Endodermal cell (in vitro differentiated cells): ENCODE measurements at places on chromosomes 11 and 22. TPM values are rescaled to one million over a fixed set of nuclear protein-coding genes. Genes with fewer than 3 reads are reported as not detected.

BDNF gene
- total RNA-seq = 0.08 to 0.16 TPM in 2 of 3 replicates, not detected in the other

GGT5 gene
- 0.29 TPM in 1 of 2 replicates, not detected in the other for total RNA-seq

P2RX3 gene
- not detected in 3 replicates for total RNA-seq

CASP1 gene
- not detected in 2 replicates for total RNA-seq

LGALS12 gene
- 11.2 and 15.9 TPM in 2 replicates for total RNA-seq

SCN4B gene
- 0.20 and 0.56 TPM in 2 replicates for total RNA-seq

SLC22A9 gene
- total RNA-seq = not detected in 2 replicates

DNA sequence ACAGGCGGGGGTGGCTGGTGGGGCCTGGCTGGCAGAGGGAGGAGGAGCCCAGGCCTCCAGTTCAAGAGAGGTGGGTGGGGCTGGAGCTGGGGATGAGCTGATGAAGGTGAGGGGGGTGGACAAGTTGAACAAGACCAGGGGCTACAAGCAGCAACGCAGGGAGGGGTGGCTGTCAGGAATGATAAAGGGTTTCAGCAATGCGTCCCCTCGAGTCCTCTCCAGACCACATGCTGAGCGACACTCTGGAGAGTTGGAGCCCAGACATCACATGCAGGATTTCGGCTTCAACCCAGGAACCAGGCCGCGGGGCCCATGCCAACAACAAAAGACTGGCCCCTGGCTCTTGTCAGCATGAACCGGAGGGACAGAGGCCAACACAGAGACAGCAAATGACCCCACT is 480.3 kb downstream of the BRD1 start:
- no peaks in the 10 kb centered on the region for H3K4me1 ChIP-seq
- H3K27me3 ChIP-seq = no peaks in the 10 kb centered on the region
- no peak for DNase-seq
- H3K27ac ChIP-seq = no peak overlapping the region
- H3K4me3 ChIP-seq = no peak overlapping the region

DNA sequence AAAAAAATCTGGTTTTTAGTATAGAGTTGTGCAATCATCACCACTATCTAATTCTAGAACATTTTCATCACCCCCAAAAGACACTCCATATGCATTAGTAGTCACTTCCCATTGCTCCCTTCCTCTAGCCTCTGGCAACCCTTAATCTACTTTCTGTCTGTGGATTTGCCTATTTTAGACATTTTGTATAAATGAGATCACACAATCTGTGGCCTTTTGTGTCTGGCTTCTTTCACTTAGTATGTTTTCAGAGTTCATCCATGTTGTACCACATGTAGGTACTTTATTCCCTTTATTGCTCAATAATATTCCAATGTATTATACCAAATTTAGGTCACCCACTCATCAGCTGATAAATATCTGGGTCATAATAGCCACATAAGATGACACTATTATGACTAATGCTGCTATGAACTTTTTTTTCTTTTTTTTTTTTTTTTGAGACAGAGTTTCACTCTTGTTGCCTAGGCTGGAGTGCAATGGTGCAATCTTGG is 67.5 kb upstream of the SCUBE2 start:
- H3K4me1 ChIP-seq = no peaks in the 10 kb centered on the region

DNA sequence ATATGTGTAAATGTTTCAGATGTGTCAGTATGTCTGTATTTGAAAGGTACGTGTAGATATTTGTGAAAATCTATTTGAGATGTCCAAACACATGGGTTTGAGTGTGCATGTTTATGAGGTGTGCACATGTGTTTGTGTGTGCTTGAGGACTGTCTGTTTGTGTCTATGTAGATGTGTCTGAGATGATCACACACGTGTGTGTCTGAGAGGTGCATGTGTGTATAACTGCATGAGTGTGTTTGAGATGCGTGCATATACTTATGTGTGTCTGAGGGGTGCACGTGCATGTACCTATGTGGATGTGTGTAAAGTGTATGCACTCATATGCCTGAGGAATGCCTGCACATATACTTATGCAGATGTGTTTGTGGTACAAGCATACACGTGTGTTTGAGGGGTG is 584.4 kb downstream of the BUD13 start:
- peaks cover 11% of the 10 kb centered on the region for H3K27me3 ChIP-seq
- H3K4me3 ChIP-seq = no peak overlapping the region
- no peaks in the 10 kb centered on the region for H3K36me3 ChIP-seq
- H3K27ac ChIP-seq = no peak overlapping the region

- H3K4me1 ChIP-seq = no peaks in the 10 kb centered on the region
- no peak overlapping the region for H3K4me3 ChIP-seq
- H3K27ac ChIP-seq = no peak overlapping the region
- DNase-seq = peak; percentile 39
- H3K36me3 ChIP-seq = no peaks in the 10 kb centered on the region
Measured at GRCh38 chr11:61564936-61565696, 15.8 kb downstream of the SYT7 start.

- H3K27ac ChIP-seq = no peak overlapping the region
- DNase-seq = no peak
- H3K36me3 ChIP-seq = no peaks in the 10 kb centered on the region
- no peaks in the 10 kb centered on the region for H3K27me3 ChIP-seq
- H3K4me3 ChIP-seq = no peak overlapping the region
Measured at GRCh38 chr22:45580726-45581381, 78.2 kb downstream of the FBLN1 start.

- DNase-seq = no peak
- H3K27ac ChIP-seq = no peak overlapping the region
- H3K27me3 ChIP-seq = no peaks in the 10 kb centered on the region
- no peaks in the 10 kb centered on the region for H3K4me1 ChIP-seq
Measured at GRCh38 chr22:30127749-30128166, 47.5 kb downstream of the HORMAD2 start.

DNA sequence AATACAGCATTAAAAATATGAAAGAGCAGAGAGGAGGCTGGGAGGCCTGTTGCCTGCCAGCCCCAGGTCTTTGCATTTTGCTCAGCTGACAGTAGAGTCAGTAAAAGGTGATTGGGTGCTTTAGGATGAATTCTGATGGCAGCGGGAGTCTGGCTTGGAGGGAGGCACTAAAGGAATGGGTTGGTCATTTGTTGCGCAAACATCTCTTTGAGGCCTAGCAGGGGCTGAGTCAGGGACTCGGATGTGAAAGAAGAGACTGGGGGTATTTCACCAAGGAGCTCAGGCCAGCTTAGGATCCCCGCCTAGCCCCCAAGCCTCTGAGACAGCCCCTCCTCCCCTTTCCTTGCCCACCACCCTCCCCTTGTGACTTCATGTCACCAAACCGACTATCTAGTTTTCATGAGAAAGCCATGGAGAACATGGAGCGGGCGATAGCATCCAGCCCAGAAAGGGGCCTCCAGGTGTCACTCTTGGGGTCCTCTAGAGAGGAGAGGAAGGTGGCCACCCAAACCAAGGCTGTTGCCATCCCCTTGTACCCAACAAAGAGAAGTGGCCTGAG is 9.7 kb downstream of the DGKZ start:
- no peak overlapping the region for H3K4me3 ChIP-seq
- H3K27ac ChIP-seq = no peak overlapping the region
- H3K4me1 ChIP-seq = peaks cover 6% of the 10 kb centered on the region
- DNase-seq = no peak
- H3K27me3 ChIP-seq = no peaks in the 10 kb centered on the region

GRCh38 chr11:66467756-66468155 is 1.1 kb downstream of the PELI3 start:
- H3K4me3 ChIP-seq = peak overlapping the region; percentile 85
- no peak overlapping the region for H3K27ac ChIP-seq

- peak overlapping the region; percentile 97 for H3K4me3 ChIP-seq
- peaks cover 36% of the 10 kb centered on the region for H3K36me3 ChIP-seq
- no peak for DNase-seq
Measured at GRCh38 chr22:45163099-45163450, 650 bp upstream of the NUP50 start.

DNA sequence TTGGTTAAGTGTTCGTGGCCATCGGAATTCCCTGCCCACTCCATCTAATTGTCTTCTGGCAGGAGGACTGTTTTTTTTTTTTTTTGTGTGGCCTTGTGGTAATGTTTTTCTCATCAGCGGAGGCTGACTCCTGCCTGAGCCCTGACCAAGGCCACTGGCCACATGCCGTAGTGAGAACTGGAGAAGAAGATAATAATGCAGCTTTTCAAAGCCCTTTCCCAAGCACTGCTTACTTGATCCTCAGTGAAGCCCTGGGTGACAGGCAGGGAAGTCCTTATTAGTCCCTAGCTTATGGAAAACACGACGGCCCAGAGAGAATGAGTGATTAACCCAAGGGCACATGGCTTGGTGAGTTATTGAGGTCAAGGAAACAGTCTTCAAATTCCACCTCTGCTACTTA is 71.2 kb downstream of the ADM start:
- no peaks in the 10 kb centered on the region for H3K36me3 ChIP-seq
- H3K27me3 ChIP-seq = no peaks in the 10 kb centered on the region
- no peak overlapping the region for H3K4me3 ChIP-seq
- H3K27ac ChIP-seq = no peak overlapping the region
- H3K4me1 ChIP-seq = peaks cover 4% of the 10 kb centered on the region
- no peak for DNase-seq

- DNase-seq = no peak
- H3K27me3 ChIP-seq = peaks cover 26% of the 10 kb centered on the region
- H3K27ac ChIP-seq = no peak overlapping the region
Measured at GRCh38 chr11:131077340-131077739, 161.1 kb upstream of the SNX19 start.

DNA sequence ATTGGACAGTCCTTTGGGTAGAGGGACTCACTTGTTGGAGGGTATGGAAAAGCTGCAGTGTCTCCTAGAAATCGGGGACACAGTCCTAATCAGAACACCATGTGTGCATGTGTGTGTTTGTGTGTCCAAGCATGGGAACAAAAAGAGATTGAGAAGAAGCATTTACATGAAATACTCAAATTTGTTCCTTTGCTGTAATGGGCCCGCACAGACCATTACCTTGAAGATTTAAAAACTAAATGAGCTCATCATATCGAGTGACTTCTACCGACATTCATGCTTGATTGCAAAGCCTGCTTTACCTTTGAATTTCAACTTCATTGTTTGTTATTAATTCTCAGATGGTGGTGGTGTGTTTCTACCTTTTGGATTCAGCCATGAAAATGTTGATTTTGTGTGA is 106.9 kb downstream of the ZBTB16 start:
- no peaks in the 10 kb centered on the region for H3K36me3 ChIP-seq
- no peaks in the 10 kb centered on the region for H3K4me1 ChIP-seq
- no peak overlapping the region for H3K4me3 ChIP-seq
- DNase-seq = no peak
- peak overlapping the region; percentile 85 for H3K27ac ChIP-seq

- H3K4me3 ChIP-seq = no peak overlapping the region
- H3K4me1 ChIP-seq = no peaks in the 10 kb centered on the region
- no peaks in the 10 kb centered on the region for H3K36me3 ChIP-seq
- DNase-seq = no peak
- H3K27me3 ChIP-seq = peaks cover 63% of the 10 kb centered on the region
Measured at GRCh38 chr22:19772673-19773469, 12.3 kb downstream of the TBX1 start.

GRCh38 chr11:92675303-92675702 is 294.1 kb upstream of the MTNR1B start:
- H3K27ac ChIP-seq = no peak overlapping the region
- no peaks in the 10 kb centered on the region for H3K36me3 ChIP-seq

DNA sequence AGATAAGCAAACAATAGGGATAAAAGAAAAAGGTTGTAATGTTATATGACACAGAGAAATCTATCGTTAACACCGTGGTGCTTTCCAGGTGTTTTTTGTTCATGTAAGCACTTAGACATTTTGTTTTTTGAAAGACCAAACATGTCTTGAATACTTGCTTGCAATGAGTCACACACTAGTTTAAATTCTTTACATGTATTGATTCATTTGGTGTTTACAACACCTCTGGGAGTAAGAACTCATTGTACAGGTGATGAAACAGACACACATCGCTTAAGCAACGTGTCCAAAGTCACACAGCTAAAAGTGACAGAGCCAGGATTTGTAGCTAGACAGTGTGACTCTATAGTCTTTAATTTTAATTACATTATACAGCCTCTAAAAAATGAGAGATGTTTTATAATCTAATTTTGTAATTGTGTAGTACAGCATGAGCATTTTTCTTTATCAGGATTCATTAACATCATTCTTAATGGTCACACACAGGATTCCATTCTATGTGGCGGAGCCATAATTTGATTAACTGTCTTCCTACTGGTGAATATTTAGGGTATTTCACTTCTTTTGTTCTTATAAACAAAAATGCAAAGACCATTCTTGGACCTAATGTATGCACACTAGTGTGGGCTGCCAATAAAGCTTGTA is 148.8 kb downstream of the DBX1 start:
- H3K36me3 ChIP-seq = no peaks in the 10 kb centered on the region
- no peak overlapping the region for H3K27ac ChIP-seq
- no peaks in the 10 kb centered on the region for H3K27me3 ChIP-seq
- H3K4me3 ChIP-seq = no peak overlapping the region

DNA sequence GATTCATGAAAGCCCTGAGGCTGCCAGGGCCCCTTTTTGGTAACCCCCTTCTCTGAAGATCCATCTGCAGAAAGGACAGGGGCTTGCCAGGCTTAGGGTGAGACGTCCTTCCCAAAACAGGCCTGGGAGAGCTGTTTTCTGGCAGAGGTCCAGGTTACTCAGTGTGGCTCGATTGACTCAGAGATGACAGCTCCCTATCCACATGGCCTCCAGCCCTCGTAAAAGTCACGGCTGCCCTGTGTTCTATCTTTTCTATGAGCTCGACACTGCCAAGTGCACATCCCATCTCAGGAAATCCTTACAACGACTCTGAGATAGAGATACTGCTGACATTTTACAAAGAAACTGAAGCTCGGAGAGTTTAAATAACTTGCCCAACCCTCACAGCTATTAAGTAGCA is 20.4 kb downstream of the ADAMTS8 start:
- no peaks in the 10 kb centered on the region for H3K4me1 ChIP-seq
- no peak for DNase-seq
- H3K27ac ChIP-seq = no peak overlapping the region
- no peaks in the 10 kb centered on the region for H3K27me3 ChIP-seq
- H3K4me3 ChIP-seq = no peak overlapping the region

DNA sequence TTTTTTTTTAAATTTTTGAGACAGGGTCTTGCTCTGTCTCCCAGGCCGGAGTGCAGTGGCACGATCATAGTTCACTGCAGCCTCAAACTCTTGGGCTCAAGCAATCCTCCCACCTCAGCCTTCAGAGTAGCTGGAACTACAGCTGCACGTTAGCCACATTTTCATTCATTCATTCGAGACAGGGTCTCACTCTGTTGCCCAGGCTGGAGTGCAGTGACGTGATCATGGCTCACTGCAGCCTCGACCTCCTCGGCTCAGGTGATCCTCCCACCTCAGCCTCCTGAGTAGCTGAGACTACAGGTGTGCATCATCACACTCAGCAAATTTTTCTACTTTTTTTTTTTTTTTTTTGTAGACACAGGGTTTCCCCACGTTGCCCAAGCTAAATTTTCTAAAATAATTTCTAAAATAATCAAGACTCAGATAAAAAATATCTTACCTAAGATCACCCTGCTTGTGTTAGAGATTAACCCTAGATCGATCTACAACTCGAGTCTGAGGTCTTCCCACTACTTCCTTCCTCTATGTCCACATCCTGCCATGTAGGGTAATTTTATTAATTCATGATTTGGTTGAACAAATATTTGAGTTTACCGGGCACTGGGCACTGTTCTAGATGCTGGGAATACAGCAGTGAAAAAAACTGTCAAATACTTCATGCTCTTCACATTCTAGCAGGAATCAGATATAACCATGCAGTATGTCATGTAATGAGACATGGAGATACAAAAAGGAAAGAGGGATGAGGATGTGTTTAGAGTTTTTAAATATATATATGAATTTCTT is 15.1 kb downstream of the EIF4G2 start:
- H3K27me3 ChIP-seq = peaks cover 7% of the 10 kb centered on the region
- H3K4me3 ChIP-seq = no peak overlapping the region
- no peaks in the 10 kb centered on the region for H3K4me1 ChIP-seq
- DNase-seq = no peak
- peaks cover 27% of the 10 kb centered on the region for H3K36me3 ChIP-seq
- H3K27ac ChIP-seq = no peak overlapping the region
